ENCODE measurements at places on chromosomes 5 and 9.

GRCh38 chr5:124932791-124933600 is 186.6 kb upstream of the ZNF608 start:
- DNase-seq = no peak

DNA sequence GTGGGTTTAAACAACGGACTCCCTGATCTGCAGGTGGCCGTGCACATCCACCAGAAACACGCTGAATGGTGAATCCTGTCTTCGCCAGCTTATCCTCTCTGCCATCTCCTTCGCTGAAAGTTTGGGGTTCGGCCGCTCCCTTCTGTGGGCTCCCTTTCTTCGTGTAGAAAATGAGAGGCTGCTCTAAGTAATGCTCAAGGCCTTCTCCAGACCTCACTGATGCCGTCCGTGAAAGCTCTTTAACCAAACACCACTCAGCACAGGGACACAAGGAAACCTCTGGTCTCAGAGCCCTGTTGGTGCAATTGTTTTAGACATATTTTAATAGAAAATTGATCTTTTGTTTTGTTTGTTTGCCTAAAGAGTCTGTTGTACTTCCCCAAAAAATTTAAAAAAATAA is 596.5 kb downstream of the IRX1 start:
- DNase-seq = no peak

DNA sequence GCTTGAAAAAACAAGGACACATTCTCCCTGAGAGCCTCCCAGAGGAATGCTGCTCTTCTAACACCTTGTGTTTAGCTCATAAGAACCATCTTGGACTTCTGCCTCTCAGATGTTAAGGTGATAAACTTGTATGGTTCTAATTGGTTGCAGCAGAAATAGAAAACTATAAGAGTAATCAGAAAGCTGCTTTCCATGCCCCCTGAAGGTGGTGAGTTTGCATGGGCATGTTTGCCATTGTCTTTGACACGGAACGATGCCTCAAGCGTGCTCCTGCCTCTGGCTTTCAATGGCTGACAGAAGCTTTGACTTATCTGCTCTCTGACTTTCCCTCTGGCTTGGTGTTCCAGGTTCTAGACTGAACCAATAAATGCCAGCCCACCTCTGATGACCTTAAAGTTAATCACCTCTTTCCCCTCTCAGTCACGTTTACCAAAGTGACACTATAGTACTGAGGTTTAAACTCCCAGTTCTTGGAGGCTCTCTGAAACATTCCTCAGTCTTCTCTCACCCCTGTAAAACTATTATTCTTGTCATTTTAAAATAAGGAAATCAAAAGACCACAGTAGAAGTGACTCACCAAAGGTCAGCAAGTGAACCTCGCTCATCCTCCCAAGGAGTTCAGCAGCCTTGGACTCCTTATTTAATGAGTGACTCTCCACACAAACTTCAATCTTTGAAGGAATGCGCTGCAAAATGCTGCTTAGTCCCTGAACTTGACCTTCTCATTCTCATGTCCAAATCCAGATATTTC is 103.6 kb downstream of the PIK3R1 start:
- DNase-seq = peak; percentile 13

DNA sequence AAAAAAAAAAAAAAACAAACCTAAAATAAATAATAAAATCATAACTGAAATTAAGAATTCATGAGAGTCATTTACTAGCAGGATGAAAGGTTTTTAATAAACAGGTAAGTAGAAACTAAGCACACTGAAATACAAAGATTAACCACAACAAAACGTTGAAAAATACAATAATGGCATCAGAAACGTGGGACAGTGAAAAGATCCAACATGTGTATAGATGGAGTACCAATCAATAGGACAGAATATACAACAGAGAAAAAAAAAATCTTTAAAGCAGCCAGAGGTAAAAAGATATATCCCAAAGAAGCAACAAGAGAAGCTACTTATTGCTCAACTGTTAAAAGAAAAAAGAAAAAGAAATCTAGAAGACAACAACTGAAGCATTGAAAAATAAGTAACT is 75.2 kb downstream of the RICTOR start:
- DNase-seq = no peak

DNA sequence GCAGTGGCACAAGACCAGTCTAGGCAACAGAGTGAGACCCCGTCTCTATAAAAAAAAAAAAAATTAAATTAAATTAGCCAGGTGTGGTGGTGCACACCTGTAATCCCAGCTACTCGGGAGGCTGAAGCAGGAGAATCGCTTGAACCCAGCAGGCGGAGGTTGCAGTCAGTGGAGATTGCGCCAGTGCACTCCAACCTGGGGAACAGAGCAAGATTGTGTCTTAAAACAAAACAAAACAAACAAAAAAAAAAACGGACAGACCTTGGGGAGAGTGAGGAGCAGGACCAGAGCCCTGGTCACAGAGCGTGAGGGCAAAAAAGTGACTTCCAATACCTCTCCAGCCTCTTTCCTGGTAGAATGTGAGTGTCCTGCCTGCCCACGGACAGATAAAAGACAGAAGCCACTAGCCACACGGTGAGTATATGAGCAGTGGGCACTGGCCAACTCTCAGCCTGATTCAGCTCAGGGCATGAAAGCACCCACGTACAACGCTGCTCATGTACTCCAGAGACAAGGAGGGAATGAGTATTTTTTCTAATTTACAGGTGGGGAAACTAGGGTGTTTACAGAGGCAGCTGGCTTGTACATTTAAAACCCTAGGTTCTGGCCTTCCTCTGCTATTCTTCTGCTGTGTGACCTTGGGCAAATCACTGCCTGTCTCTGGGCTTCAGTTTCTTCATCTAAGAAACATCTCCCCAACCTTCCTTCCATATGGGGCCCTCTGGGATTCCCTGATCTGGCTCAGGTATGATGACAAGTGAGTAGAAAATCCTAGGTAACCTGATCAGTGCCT is 1.8 kb downstream of the OLFML2A start:
- DNase-seq = no peak

GRCh38 chr5:129367883-129368282 is 92.2 kb upstream of the ADAMTS19 start:
- DNase-seq = no peak

DNA sequence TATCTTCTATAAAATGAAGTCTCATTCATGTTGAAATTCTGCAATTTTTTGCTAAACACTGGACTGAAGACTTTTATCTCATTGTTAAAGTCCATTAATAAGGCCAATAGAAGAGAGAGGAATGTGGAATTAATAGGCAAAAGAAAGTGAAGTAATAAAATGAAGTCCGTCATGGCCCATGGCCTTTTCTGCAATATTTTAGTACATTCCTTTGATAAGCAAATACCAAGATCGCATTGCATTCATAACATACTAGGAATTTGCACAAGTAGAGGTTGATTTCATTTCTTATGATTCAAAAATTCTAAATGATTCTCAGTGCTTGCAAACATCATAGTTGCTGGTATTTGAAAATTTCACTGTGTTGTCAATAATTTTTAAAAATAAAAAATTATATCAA is 664.0 kb downstream of the NR2F1-AS1 start:
- no peak for DNase-seq

- DNase-seq = no peak
These were observed 117.6 kb upstream of the ATP10B start for GRCh38 chr5:160969645-160970044.

DNA sequence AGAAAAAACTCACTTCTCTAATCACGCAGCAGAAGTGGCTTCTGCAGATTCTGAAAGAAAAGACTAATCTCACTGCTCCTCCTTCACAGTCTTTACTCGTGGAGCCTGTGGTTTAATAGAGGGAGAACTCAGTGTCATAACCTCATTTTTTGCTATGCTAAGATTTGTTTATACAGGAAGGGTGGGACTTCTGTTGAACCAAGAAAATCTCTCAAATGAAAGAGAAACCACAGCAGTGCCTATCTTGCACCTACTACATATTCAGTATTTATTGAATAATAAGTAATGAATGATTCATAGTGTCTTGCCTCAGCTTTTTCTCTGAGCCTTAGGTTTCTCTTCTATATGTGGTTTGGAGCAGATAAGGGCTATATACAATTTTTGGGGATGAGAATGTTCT is 136.1 kb upstream of the DMAC1 start:
- no peak for DNase-seq
